ENCODE measurements at places on chromosomes 12 and 14.

GRCh38 chr12:2613326-2614073 is 181.3 kb upstream of the FKBP4 start:
- no peak for DNase-seq

DNA sequence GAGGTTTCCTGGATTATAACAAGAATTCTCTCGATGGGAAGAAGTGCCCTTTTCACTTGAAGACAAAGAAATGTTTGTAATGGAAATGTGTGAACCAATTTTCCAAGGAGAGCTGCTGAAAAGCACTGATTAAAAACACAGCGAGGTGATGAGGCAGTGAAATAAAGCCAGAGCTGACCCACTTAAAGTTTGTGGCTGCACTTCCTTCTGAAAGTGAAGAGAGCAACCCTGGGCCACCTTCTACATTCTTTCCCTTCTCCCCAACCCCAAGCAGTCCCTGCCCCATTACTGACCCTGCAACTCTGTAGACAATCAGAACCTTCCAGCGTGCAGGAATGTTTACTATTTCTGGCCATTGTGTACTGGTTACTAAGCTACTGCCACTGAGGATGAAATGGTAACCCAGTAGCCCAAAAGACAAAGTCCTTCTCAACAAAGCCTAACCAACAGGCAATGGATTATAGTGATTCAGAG is 173.9 kb downstream of the TTC7B start:
- no peak for DNase-seq

- DNase-seq = no peak
These were observed 2.2 kb downstream of the L3HYPDH start for GRCh38 chr14:59481871-59482540.

GRCh38 chr14:71586131-71586897 is 345.9 kb upstream of the RGS6 start:
- DNase-seq = no peak

GRCh38 chr14:88026890-88027289 is 22.0 kb downstream of the GPR65 start:
- DNase-seq = no peak

GRCh38 chr12:3752096-3752709 is 706 bp downstream of the CRACR2A start:
- peak; percentile 70 for DNase-seq

- no peak for DNase-seq
These were observed 189.1 kb upstream of the PELI2 start for GRCh38 chr14:55929136-55929535.

DNA sequence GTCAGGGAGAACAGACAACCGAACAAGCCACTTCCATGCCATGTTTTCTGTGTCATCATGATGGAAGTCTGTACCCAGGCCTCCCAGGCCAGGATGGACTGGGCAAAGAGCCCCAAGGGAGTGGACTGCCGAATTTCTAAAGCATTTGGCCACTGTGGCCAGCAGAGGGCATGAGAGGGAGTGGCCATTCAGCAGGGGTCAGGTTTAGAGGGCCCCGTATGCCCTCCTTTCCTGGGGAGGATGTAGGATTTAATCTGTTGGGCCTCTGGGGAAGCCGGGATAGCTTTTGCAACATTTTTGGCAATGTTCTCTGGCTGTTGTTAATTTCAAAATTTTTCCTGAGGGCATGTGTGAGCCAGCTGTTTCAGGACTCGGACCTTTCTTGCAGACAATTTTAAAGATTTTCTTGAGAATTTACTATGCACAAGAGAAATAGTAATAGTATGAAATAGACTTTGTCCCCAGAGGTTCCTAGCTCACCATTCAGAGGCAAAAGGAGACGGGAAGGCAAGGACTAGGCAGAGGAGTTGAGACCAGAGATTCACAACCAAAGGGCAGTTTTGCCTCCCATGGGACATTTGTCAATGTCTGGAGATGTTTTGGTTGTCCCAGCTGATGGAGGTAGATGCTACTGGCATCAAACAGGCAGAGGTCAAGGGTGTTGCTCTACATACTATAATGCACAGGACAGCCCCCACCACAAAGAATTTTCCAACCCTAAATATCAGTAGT is 18.0 kb downstream of the ACACB start:
- no peak for DNase-seq

GRCh38 chr12:74776378-74776777 is 238.7 kb downstream of the ATXN7L3B start:
- DNase-seq = no peak

- no peak for DNase-seq
These were observed 126.3 kb downstream of the MGST1 start for GRCh38 chr12:16473610-16474326.

- no peak for DNase-seq
These were observed 3.4 kb downstream of the PLEKHG3 start for GRCh38 chr14:64707661-64708060.

DNA sequence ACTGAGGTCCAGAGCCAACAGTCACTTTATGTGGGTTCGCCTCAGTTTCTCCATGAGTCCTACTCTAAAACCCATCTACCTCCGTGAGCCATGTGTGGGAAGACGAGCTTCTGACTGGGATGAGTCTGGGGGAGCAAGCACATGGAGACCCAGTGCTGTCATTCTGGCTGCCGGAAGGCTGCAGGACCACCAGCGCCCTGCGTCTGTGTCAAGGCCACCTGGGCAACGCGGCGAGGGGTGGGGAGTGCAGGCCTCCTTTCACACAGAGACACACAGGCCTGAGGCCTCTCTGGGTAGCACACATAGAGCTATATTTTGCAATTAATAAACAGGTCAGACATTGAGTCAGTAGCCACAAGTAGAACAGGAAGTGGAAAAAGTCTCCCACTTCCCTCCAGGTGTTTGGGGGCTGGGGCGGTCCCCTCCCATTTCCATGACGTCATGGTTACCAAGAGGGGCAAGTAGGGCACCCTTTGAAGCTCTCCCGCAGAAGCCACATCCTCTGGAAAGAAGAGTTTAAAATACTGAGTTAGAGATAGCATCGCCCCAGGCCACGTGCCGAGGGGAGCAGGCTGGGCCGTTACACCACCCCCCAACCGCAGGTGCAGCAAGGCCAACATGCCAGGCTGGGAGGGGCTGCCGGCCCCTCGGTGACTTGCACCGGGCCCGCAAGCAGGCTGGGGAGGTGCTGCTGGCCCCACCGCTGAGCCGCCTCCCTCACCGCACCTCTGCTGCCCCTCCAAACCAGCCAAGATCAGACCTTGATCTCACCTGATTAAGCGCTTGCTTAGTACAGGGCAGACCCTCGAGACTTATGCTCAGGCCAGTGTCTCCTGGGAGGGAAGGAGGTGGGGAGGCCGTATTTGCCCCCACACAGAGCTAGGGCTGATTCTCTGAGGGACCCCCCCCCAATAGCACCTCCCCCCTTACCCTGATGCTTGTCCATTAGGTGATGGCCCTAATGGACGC is 32.7 kb downstream of the DAD1 start:
- peak; percentile 69 for DNase-seq

- no peak for DNase-seq
These were observed 2.2 kb upstream of the GUCY2C start for GRCh38 chr12:14698555-14698954.

GRCh38 chr12:45975506-45975905 is 14.9 kb downstream of the SCAF11 start:
- no peak for DNase-seq

- DNase-seq = no peak
These were observed 23.5 kb downstream of the CSRP2 start for GRCh38 chr12:76855271-76855670.

DNA sequence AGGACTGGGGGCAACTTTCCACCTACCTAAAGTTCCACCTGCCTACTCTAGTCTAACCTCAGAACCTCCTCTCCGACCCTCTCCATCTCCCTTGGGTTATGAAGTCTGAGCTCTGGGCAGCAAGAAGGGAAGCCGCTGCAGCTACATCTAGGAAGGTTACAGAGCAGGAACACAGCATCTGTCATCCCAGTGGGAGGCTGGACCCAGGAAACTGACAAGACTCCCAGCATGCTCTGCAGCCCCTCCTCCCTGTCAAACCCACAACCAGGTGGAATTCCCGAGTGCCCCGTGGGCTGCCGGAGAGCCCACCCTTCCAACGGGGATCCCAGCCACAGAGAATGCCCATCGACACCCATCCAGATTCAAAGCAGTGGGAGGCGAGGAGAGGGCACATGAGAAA is 2.1 kb downstream of the TESC start:
- DNase-seq = no peak

DNA sequence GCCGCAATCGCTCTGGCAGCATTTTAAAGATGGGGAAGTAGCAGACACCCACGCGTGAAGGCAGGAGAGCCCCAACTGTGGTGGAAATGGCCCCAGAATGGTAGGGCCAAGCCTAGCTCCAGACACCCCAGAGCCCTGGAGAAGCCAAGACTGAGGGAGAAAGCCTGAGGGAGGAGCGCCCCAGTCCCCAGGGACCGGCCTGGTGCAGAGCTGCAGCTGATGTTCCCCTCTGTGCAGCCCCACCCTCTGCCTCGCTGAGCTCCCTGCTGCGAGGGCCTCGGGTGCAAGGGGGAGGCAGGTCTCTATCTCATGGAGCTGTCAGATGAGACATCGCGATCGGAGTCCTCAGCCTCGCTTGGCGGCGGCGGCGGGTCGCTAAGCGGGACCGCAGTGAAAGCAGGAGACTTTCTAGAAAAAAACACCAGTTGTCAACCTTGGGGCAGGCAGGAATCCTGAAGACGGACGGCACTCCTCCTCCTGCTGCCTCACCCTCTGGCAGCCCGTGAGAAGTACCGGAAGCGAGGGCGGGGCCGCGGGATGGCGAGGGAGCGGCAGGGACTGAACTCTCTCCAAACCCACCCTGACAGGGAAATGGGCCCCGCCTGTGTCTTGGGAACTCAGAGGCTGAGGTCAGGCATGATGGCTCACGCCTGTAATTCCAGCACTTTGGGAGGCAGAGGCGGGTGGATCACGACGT is 6.0 kb downstream of the GAPDH start:
- DNase-seq = no peak
